ENCODE measurements at places on chromosomes 12 and 14.

GRCh38 chr12:119649202-119649808 lies 18.6 kb upstream of the PRKAB1 start:
- peaks cover 2% of the 10 kb centered on the region for H3K27me3 ChIP-seq
- H3K4me3 ChIP-seq: no peak overlapping the region
- no peak overlapping the region for H3K27ac ChIP-seq
- H3K4me1 ChIP-seq: no peaks in the 10 kb centered on the region
- DNase-seq: no peak

DNA sequence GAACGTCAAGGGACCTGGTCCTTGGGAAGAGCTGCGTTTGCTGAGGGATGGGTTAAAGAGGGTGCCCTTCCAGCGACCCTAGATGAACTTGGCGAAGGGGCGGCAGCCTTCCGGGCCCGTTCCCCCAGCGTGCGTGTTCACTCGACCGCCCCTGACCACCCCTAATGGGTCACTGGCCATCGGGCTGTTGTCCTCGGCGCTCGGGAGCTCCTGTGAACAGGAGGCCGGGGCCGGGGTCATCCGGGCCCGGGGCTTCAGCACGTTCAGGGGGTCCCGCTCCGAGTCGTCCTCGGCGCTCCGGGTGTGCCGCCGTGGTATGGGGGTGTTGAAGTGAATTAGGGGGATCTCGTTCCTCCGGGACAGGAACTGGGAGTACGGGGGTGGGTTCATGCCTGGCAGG lies 9.2 kb downstream of the FGF23 start:
- no peak for DNase-seq
- H3K4me1 ChIP-seq: no peaks in the 10 kb centered on the region
- H3K36me3 ChIP-seq: no peaks in the 10 kb centered on the region
- H3K4me3 ChIP-seq: no peak overlapping the region
- H3K27ac ChIP-seq: no peak overlapping the region

GRCh38 chr12:125280482-125281377 lies 215.5 kb downstream of the AACS start:
- H3K27ac ChIP-seq: no peak overlapping the region
- no peak overlapping the region for H3K4me3 ChIP-seq
- no peaks in the 10 kb centered on the region for H3K36me3 ChIP-seq
- peaks cover 4% of the 10 kb centered on the region for H3K27me3 ChIP-seq
- no peaks in the 10 kb centered on the region for H3K4me1 ChIP-seq

GRCh38 chr12:12726555-12727093 lies 9.5 kb downstream of the CDKN1B start:
- no peaks in the 10 kb centered on the region for H3K27me3 ChIP-seq
- peaks cover 7% of the 10 kb centered on the region for H3K36me3 ChIP-seq
- H3K27ac ChIP-seq: peak overlapping the region; percentile 99
- H3K4me3 ChIP-seq: peak overlapping the region; percentile 68
- DNase-seq: no peak

DNA sequence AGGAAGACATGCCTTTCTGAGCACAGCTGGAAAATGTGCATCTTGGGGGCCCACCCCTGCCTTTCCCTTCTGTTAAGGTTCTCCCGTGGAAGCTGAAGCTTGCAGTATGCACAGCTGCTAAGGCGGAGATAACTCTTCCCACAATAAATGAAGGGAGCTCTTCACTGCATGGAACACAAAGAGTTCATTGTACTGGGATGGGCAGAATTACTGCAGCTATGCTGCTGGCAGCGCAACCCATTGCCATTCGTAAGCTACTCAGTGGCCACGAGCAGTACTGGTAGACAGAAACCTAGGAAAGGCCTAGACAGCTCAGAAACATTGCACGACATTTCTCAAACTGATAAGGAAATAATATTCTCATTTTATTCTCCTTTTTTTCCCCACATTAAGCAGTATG lies 310.2 kb downstream of the MDGA2 start:
- no peak overlapping the region for H3K4me3 ChIP-seq
- H3K36me3 ChIP-seq: no peaks in the 10 kb centered on the region
- H3K27ac ChIP-seq: no peak overlapping the region
- H3K4me1 ChIP-seq: no peaks in the 10 kb centered on the region
- H3K27me3 ChIP-seq: no peaks in the 10 kb centered on the region

DNA sequence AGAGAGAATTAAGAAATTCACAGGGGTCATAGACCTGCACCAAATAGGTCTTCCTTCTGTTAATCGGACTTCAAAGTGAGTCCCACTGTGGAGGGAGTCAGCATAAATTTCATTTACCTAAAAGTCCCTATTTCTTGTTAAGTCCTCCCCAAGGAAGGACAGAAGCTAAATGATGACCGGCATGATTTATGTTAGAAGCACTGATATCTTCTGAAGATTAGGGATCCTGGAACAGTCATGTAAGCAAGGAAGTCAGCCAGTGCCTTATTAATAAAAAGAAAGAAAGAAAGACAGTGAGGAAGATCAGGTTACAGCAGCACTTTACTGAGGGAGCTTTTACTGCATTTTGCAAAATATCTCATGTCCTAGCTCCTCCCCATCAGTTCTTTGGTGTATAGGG lies 287.5 kb downstream of the FOXG1 start:
- no peaks in the 10 kb centered on the region for H3K27me3 ChIP-seq
- no peak overlapping the region for H3K27ac ChIP-seq
- no peaks in the 10 kb centered on the region for H3K4me1 ChIP-seq
- H3K36me3 ChIP-seq: no peaks in the 10 kb centered on the region
- DNase-seq: no peak
- H3K4me3 ChIP-seq: no peak overlapping the region

DNA sequence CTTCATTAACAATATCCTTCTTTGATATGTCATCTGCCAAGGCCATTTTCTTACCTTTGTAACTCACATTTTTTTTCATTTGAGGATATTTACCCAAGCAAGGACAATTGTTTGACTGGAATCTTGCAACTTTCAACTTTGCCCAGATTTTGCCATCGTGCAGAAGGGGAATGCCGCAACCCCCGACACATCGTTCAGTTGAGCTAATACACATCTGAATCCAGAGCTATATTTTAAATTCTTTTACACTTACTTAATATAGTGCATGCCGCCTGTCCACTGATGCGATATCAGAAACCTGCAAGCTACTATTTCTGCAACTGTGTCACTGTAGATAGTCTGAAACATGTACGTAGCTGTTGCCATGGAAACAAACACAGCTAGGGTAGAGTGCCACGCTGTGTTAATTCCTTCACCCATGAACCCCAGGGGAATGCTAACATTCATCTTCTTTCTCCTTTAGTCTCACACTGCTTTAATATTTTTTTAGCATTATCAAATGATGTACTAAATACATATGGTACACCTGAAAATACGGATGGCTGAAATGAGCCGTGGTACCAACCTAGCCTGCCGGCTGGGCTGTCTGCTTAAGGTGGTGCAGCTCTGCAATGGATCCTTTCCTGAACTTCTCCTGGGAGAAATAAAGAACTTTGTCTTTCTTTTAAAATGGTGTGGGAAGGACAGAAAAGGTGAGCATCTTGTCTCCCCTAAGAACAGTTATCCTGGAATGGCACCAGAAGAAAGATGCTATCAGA lies 77.0 kb upstream of the FOXN3 start:
- no peaks in the 10 kb centered on the region for H3K4me1 ChIP-seq
- DNase-seq: no peak
- no peak overlapping the region for H3K4me3 ChIP-seq
- H3K27ac ChIP-seq: no peak overlapping the region

DNA sequence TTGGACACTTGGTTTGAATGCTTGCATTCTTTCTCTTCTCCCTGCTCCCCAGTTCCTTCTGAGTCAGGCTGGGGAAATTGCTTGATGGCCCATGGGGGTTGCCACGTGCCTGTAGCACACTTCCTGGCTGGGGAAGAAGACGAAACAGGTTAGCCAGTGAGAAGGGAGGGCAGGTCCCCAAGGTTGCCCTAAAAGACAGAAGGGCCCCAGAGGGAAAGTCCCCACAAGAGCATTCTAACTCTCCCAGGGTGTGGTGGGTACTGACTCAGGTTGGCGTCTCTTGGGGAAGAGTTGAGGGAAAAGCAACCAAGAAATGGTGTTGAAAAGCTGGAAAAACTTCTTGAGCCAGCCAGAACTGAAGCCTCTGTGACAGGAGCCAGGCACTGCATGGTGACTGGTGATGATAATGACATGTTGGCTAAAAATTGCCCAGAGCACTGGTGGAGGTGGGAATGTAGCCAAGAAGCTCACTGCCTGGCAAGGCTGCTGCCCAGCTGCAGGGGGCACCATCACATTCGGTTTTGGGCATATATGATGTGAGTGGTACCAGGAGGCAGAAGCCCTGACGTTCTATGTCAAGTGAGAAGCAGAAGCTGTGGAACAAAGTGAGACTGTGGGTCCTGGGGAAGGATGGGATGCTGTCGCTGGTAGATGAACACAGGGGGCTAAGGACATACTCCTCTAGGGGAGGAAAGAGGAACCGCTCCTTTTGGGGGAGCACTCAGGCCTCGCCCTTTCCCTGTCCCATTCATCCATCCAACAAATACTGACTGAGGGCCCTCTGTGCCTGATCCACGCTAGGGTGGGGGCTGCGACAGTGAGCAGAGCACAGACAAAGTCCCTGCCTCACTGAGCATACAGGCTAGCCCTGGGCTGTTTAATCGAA lies 8.1 kb upstream of the RABGGTA start:
- no peak overlapping the region for H3K27ac ChIP-seq
- H3K4me1 ChIP-seq: no peaks in the 10 kb centered on the region
- H3K27me3 ChIP-seq: no peaks in the 10 kb centered on the region

- H3K27me3 ChIP-seq: no peaks in the 10 kb centered on the region
- DNase-seq: no peak
- H3K4me1 ChIP-seq: no peaks in the 10 kb centered on the region
- no peak overlapping the region for H3K4me3 ChIP-seq
- H3K27ac ChIP-seq: no peak overlapping the region
- H3K36me3 ChIP-seq: no peaks in the 10 kb centered on the region
Measured at GRCh38 chr14:86619726-86620125, 1089.8 kb downstream of the FLRT2 start.

GRCh38 chr14:93019970-93020369 lies 95.8 kb downstream of the ITPK1 start:
- no peaks in the 10 kb centered on the region for H3K36me3 ChIP-seq
- H3K27ac ChIP-seq: no peak overlapping the region
- H3K4me1 ChIP-seq: no peaks in the 10 kb centered on the region
- H3K4me3 ChIP-seq: no peak overlapping the region

GRCh38 chr14:33702293-33702692 lies 248.6 kb downstream of the EGLN3 start:
- no peaks in the 10 kb centered on the region for H3K4me1 ChIP-seq
- no peaks in the 10 kb centered on the region for H3K27me3 ChIP-seq
- no peak overlapping the region for H3K27ac ChIP-seq

- DNase-seq: no peak
- H3K27ac ChIP-seq: no peak overlapping the region
- H3K36me3 ChIP-seq: no peaks in the 10 kb centered on the region
- no peaks in the 10 kb centered on the region for H3K27me3 ChIP-seq
Measured at GRCh38 chr14:60266021-60266937, 17.3 kb downstream of the PPM1A start.

GRCh38 chr14:99874306-99874705 lies 81.1 kb downstream of the EML1 start:
- H3K27ac ChIP-seq: no peak overlapping the region
- no peaks in the 10 kb centered on the region for H3K36me3 ChIP-seq
- no peak overlapping the region for H3K4me3 ChIP-seq
- DNase-seq: no peak
- H3K27me3 ChIP-seq: no peaks in the 10 kb centered on the region

DNA sequence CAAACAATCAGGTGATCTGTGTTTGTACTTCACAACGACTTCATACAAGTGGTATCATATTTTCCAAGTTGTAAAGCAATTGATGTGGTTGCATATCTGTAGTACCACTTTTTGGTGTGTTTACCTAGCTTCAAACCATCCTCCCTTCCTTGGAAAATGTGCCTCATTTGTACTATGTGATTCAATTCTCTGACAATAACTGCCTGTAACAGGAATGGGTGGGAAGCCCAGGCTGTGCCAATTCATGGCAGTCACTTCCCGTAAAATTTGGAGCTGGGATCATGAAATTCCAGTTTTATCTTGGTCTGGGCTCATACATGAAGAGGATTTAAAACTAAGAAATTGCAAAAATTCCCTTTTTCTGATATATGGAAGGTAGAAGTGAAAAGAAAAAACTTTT lies 250.1 kb downstream of the DIO2 start:
- H3K27ac ChIP-seq: no peak overlapping the region
- H3K4me1 ChIP-seq: no peaks in the 10 kb centered on the region
- no peaks in the 10 kb centered on the region for H3K36me3 ChIP-seq
- H3K4me3 ChIP-seq: no peak overlapping the region

GRCh38 chr12:14076538-14076937 lies 95.1 kb upstream of the GRIN2B start:
- H3K27ac ChIP-seq: no peak overlapping the region
- no peak for DNase-seq
- no peaks in the 10 kb centered on the region for H3K36me3 ChIP-seq
- H3K4me3 ChIP-seq: no peak overlapping the region

DNA sequence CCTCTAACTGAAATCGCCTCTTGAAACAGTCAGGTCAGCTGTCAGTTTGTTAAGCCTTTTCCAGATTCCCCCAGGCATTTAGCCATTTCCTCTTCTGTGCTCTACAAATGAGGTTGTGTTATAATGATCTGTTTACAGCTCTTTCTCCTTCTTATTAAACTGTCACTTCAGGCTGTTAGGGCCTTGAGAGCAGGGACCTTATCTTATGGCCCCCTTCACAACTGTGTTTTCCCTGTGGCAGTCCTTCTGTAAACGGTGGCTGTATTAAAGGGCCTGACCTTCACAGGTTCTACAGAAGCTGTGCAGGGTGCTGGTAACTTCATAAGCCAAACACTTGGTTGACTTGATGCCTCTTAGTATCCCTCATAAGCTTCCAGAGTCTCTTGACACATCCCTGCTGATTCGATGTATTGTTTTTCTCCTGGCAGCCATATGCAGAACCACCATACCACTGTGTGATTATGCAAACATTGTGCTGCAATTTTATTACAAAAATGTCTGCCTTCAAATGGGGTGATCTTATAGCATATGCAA lies 104.7 kb downstream of the PLEKHA5 start:
- H3K4me1 ChIP-seq: no peaks in the 10 kb centered on the region
- H3K27me3 ChIP-seq: no peaks in the 10 kb centered on the region
- no peak overlapping the region for H3K27ac ChIP-seq
- no peak for DNase-seq

- H3K27me3 ChIP-seq: no peaks in the 10 kb centered on the region
- no peak overlapping the region for H3K27ac ChIP-seq
- H3K4me3 ChIP-seq: no peak overlapping the region
- H3K36me3 ChIP-seq: no peaks in the 10 kb centered on the region
Measured at GRCh38 chr14:100581228-100582145, 5.7 kb downstream of the BEGAIN start.

GRCh38 chr12:90801776-90802175 lies 153.2 kb downstream of the CCER1 start:
- no peak for DNase-seq
- H3K36me3 ChIP-seq: no peaks in the 10 kb centered on the region
- H3K27ac ChIP-seq: no peak overlapping the region
- H3K4me1 ChIP-seq: no peaks in the 10 kb centered on the region
